HFFc6 (cell line): ENCODE measurements at places on chromosomes 1 and 21.

DNA sequence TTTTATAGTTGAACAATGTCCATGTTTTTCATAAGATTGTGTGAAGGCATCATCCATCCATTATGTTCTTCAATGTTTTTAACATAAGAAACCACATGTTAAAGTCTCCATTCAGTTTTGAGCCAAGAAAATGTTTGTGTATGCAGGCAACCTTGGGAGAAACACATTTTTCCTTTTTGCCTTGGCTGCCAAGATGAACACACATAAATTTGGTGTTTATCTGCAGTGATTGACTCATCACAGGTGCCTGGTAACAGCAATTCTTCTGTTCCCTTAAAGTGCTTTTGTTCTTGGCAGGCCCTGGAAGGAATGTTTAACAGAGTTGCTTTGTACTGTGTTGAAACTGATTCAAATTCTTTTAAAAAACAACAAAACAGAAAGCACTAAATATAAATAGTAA, 709.9 kb upstream of the ADGRL4 start:
- DNase-seq: peak; percentile 41

DNA sequence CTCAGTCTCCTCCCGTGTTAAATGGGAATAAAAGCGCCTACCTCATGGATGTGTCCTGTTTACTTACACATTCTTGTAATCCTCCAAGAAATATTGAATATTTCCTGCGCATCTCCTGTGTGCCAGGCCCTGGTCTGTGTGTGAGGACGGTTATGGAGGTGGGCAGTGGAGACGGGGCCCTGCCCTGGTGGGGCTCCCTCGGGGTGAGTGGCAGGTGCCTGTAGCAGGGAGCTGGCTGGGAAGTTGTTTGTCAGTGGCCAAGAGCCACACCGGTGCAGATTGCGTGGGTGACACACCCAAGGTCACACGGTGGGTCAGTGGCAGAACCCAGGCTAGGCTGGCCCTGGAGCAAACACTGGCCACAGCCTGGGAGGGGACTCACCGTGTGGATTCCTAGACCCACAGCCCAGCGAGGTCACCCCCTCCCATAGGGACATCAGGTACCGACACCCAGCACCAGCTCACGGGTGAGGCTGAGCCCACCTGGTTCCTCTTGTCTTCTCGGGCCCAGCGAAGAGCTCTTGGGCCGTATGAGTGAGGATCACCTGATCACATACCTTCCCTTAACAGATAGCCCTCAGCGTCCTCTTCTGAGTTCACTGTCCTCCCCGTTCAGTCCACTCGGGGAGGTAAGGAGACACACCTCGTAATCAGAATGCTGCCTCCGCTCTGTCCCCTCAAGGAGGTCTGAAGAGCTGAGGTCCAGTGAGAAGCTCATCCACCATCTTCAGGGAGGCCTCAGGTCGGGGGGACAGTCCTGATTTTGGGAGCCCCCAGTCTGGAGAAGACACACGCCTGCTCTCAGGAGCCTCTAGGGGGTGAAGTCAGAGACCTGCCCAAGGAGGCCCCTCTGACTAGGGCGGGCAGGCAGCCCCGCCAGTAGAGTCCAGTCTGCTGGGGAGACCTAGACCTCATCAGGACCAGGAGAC, 349.6 kb downstream of the MATN1 start:
- no peak for DNase-seq

GRCh38 chr1:2533365-2533764, 3.3 kb upstream of the HES5 start:
- peak; percentile 67 for DNase-seq

DNA sequence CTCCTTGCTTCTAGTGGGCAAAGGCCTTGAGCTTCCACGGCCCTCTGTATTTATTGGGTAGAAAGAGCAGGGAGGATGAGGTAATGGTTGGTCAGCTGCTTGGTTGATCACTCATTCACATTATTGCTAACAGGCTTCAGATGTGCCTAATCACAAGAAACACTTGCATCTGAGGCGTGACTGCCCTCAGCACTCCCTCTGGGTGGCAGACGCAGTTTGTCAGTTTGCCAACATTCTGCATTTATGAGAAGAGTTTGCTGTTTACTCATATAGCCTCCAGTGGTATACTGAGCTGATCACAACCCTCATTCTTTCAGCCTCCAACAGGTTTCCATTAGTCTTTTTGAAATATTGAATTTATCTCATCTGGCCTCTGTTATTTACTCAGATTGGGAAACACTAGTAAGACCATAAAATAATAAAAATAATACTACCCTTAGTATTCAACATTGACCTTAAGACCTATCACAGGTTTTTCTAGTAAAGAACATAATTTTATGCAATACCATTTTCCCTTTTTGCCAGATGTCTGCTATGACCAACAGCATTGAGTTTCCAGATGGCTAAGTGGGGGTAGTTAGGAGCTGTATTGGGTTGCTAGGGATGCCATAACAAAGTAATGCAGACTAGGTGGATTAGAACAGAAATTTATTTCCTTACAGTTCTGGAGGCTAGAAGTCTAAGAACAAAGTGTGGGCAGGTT, 53.3 kb downstream of the PTGFR start:
- peak; percentile 76 for DNase-seq
